ENCODE measurements at places on chromosomes 13 and 19.

- DNase-seq = peak; percentile 48
Observed at GRCh38 chr13:53250272-53250875, 221.8 kb downstream of the OLFM4 start.

DNA sequence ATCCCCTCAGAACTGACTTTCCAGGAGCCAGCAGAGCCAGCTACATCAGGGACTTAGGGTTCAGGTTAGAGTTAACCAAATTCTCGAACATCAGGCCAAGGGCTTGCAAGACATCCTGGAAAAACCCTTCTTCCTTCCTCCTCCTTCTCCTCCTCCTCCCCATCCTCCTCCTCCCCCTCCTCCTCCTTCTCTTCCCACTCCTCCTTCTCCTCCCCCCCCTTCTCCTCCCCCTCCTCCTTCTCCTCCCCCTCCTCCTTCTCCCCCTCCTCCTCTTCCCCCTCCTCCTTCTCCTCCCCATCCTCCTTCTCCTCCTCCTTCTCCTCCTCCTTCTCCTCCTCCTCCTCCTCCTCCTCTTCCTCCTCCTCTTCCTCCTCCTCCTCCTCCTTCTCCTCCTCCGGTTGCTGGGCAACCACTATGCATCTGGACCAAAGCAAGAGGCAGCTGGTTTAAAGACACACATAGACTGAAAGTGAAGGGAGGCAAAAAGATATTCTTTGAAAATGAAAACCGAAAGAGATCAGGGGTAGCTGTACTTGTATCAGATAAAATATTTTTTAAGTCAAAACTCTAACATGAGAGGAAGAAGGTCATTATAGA lies 5.9 kb upstream of the CCL25 start:
- no peak for DNase-seq

DNA sequence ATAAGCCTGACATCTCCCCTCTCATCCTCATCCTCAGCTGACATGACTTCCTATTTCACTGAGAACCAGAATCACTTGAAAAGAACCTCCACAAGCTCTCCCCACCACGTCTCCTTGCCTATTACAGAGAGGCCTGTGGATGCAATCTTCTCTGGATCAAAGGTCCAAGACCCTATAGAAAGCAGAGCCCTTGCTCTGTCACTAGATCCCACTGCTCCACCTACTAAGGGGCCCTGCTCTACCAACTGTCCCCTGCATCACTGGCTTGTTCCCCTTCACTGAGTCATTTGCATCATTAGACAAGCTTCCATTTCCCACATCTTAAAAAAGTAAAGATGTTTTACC lies 40.8 kb downstream of the RCBTB2 start:
- DNase-seq = no peak

- DNase-seq = no peak
Observed at GRCh38 chr19:3518255-3518654, 12.1 kb downstream of the FZR1 start.

DNA sequence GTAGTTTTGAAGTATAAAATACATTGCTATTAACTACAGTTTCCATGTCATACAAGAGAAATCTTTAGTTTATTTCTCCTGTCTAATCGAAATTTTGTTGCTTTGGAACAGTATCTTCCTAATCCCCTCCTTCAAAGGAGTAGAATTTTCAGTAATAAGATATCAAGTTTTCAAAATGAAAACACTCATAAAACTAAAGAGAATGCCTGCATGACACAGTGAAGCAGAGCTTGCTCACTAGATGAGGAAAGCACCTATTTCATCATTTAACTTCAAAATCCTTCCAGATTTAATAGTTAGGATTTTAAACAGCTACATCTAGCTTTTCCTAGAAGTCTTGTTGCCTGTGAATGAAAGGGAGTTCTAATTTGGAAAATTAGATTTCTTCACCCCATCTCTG lies 80.8 kb downstream of the TNFSF11 start:
- DNase-seq = no peak

Data from HEK293T (cell line).